ENCODE measurements at places on chromosomes 13 and 19. TPM values are rescaled to one million over a fixed set of nuclear protein-coding genes. Genes with fewer than 3 reads are reported as not detected.

Gene ZNF615
- total RNA-seq = 9.4 TPM

Gene PRR22
- total RNA-seq = 0.44 TPM

Gene LIG1
- total RNA-seq = 16.2 TPM

Gene WDR87
- under 0.01 TPM for total RNA-seq

Gene ZFR2
- not detected for total RNA-seq

Gene RNF113B
- total RNA-seq = not detected

All from smooth muscle cell of trachea (primary cell).